H9 (cell line): ENCODE measurements at places on chromosomes 2 and 18.

DNA sequence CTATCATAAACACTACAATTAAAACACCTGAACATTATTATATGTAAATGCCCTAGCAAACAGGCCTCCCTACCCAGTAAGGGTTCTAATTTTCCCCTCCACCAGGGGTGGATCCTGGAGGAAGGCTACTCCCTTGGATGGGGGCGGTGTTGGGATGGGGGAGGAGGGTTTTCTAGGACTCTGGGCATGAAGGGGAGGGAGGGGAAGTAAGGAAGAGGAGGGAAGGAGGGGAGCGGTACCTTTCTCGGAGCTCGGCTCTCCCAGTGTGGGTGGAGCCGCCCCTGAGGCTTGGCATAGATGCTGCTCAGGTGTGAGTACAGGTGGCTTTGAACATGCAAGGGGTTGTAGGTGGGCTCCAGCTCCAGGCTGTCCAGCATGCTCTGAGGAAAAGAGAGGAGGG lies 5.4 kb downstream of the DOK1 start:
- DNase-seq, result peak; percentile 59

DNA sequence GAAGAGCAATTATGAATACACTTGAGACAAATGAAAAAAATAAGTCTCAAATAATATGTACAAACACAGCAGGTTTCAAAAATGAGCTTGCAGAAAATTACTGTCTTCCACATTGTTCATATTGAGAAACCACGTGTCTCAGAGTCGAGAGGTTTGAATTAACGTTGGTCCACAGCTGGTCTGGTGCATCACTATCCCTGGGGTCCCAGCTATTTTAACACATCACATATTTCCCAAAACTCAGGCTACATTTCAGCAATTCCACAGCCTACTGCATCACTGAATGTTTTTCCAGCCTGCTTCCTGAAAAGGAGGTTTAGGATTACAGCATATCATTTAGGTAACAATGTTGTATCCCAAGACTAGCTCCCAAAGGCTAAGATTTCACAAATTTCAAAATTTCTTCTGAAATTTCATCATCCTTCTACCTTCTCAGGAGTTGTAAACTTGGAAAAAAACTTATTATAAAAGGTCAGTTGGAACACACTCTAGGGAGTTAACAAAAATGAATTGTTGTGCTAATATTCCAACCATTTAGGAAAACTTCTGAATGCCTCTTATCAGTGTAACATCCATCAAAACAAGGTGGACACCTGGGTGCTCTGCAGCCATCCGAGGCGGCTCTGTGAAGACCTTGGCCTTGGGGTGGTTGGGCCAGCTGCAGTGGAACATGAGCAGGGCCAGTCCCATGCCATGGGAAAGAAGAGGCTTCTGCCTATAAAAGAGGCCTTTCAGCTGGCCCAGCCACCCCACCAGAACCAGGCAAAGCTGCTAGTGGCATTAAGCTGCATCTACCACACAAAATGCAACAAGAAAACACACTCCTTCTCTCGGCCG lies 198.1 kb upstream of the RBBP8 start:
- DNase-seq, result no peak

DNA sequence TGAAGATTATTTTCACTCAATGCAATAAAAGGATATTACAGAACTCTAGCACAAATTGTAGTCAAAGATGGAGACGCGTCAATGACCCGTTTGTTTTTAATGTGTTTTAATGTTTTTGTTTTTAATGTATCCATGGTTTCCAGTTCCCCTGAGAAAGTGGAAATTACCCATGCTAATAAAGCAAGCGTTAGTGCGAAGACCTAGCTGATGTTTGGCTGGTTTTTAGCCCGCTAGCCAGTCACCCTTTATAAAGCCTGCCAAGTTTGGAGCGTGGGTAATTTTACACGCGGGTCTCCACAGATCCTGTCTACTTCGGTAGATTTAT lies 430 bp upstream of the CHMP1B start:
- DNase-seq, result no peak

- no peak for DNase-seq
Measured at GRCh38 chr2:200223205-200223784, 83.2 kb upstream of the SPATS2L start.

DNA sequence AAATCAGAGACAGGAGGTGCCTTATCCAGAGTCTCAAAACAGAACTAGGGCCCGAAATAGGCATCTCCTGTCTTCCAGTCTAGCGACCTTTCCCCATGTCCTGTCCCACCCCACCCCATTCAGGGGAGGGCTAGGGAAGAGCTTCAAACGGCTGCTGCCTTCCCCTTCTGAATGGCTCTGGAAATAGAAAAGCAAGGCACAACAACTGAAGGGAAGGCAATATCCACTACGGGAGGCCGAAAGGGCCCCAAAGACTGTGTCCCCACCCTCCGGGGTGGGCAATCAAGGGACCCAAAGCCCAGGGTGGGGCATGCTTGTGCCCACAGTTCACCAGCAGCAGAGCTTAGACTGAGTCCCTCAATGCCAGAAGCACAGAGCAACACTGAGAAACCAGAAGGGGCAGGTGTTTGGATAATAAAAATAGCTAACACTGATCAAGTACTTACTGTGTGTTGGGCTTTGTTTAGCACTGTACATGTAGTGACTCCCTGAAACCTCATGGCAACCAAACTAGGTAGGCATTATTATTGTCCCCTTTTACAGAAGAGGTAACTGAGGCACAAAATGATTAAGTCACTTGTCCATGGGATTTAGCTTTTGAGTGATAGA lies 38.5 kb downstream of the CYRIA start:
- DNase-seq, result no peak

DNA sequence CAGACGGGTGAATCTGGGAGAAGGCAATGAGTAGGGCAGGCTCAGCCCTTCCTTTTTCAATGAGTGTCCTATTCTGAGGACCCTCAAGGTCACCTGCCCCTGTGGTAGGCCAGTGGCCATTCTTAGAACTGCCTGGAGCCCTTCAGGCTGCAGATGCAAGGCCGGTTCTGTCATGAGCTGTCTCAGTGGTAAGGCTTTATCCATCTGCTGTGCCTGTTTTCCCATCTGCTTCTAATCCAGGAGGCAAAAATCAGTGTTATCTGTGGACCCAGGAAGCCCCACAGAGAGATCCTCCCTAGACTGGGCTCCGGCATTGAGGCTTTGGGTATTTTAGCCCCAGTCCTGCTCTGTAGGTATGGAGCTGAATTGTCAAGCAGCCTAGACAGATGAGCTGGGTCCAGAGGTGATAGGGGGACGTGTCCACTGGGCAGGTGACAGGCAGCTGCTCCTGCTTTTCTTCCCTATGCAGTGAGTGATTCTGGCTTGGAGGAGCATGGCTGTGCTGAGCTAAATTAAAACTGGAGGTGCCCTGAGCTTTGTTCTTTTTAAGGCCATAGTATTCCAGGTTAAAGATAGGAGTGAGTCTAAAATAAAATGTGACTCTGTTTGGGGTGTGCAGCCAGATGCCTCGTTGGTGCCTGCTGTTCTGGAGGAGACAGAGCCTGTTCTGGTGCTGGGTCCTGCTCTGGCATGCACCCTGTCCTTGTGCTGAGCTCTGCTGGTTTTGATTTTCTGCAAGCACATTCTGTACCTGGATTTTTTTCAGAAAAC lies 92.5 kb downstream of the FHOD3 start:
- DNase-seq, result no peak

DNA sequence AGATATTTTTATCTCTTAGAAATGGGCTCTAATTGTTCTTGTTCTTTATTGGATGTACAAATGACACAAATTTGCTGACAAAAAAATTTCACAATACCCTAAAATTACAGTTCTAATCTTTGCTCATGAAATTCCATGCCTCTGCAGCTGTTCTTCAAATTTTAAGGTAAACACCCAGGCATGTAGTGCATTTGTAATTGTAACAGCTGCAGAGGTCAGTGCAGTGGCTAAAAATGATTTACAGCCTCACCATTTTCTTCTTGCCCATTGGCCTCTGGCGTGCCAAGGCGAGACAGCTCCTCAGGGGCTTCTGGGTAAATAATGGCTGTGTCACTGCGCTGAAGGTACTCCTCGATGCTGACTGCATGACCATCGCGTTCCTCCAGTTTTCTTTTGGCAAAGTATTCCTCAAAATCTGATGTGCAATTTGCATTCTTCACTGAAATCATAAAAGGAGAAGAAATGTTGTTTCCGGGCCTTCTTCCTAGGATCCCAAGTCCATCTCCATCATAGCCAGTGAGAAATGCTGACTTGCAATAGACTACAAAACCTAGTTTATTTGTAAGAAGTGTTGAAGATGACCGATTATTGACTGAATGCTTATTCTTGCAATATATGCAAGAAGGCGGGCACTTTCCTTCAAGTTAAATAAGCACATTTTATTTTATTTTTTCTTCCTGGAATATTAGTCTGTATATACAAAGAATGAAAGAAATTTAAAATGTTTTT lies 115.2 kb downstream of the ZEB2 start:
- no peak for DNase-seq

- DNase-seq, result no peak
Measured at GRCh38 chr2:65299246-65299645, 71.6 kb downstream of the ACTR2 start.

DNA sequence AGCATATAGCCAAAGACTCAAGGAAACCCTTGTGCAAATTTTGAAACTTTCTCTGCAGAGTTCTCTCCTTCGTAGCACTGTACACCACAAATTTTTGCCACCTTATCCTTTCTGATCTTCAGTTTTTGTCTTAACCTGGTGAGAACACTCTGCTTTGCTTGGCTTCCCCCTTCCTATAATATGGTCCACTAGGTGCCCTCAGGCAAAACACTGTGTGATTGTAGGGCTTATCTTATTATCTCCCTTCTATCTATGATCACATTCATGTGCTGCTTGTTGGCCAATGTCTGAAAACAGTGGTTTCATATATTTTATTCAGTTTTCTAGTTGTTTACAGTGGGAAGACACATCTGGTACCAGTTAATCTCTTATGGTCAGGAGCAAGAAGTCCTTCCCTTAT lies 111.1 kb downstream of the MTX2 start:
- no peak for DNase-seq

DNA sequence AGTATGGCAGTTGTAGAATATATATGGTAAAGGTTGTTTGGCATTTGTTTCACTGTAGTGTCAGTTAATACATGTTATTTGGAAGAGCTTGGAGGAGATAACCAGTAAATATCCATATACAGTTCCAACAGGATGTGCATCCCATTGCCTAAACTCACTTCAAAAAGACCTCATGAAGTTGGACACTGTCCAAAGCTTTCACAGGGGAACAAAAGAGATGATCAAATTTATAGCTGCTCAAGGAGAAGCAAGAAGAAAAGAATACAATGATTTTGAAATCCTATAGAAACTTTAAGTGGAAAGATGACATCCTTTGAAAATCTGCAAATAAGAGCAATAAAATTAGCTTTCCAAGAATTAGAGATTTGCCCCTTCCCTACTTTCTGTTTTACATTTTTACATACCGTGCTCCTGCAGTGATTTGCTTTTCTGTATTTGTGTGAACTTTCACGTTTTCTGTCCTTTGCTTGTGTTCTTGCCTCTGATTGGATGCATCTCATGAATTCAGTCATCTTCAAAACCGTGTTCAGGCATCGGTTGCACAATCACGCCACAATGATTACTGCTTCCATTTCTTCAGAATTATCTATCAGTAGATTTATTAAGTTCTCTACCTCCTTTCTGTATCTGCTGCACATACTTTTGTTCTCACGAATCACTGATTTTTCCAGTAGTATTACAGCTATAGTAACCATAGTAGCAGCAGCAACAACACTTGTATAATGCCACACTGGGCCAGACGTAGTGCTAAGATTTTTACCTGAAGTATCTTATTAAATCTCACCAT lies 83.8 kb downstream of the PARD3B start:
- DNase-seq, result no peak

DNA sequence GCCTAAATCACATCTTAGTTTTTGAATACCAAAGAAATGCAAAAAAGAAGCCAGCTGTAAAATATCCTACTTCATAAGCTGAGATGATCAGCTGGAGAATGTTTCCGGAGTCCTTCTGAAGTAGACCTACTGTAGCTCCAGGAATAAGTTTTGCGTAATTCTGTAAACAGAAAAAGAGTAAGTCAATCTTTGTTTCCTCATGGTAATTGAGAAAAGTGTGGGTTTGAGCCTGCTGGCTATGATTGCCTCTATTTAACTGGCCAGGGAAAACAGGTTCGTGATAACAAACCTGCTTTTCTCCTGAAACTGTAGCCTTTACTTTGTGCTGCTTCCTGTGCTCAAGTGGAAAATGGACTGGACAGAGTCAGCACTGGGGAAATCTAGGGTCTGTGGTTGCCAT lies 58.2 kb downstream of the ITGB6 start:
- DNase-seq, result no peak

GRCh38 chr18:79819064-79819967 lies 21.6 kb downstream of the KCNG2 start:
- DNase-seq, result no peak

- DNase-seq, result no peak
Measured at GRCh38 chr2:203590496-203590895, 55.4 kb upstream of the RAPH1 start.
